ENCODE measurements at places on chromosomes 6 and 20.

GRCh38 chr6:56541741-56542360 lies 100.8 kb downstream of the DST start:
- no peak for DNase-seq

DNA sequence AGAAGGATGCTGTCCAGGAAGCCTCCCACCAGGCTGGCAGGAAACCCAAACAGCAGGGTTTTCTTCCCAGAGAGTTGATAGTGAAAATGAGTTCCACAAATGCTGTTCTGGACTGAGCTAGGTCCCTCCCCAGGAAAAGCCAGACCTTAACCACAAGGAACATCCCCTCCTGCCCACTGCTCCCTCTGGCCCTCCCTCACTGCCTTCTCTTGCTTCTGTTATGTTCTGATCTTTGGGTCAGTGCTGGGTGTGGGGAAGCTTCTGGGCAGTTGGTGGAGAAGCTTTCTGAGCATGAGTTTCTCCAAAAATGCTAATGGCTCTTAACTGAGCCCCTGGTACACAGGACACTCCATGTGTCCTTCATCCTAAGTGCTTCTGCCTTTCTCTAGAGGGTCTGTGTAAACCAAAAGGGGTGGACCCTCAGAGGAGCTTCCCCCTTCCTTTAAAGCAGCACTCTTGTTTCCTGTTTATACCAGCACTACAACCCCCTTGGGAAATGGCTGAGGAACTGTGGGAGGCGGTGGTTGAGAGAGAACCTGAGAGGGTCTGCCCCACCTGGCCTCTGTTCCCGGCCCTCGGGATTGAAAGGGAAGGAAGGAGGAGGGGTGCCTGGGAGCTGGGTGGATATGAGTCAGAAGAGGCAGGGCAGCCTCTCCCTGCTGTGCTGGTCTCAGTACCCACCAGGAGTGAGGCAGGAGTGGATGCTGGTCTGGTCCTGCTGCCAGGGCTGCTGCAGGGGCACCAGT lies 42.0 kb downstream of the CDS2 start:
- DNase-seq = peak; percentile 41

GRCh38 chr6:43771858-43772680 lies 2.1 kb downstream of the VEGFA start:
- no peak for DNase-seq

DNA sequence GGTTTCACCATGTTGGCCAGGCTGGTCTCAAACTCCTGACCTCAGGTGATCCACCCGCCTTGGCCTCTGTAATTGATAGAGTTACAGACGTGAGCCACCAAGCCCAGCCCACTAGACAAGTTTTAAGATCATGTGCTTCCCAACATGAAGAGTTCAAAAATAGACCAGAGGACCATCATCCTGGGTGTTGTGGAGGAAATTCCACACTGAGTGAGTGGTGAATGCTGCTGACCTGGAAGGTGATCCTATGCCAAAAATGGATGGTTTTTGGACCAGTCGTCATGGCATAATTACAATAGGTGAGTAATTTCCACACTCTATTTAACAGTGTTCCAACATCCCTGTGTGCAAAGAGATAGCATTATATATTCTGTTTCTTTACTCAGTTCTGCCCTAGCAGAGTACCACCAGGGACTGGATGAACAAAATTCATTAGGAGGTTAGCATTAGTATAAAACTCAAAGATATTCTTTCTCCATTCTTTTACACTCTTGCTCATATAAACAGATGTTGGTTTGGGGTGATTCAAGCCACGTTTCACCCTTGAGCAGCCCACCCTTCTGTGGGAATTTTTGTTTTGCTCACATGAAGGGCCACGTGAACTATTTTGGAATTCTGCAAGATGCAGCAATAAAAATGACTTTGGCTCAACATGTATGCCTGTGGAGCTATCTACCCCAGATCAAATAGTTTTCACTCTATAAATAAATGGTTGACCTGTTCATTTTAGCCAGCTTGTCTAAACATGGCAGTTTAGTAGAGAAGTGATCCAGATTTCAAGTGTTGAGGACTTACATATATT lies 206.2 kb upstream of the TCF21 start:
- no peak for DNase-seq

DNA sequence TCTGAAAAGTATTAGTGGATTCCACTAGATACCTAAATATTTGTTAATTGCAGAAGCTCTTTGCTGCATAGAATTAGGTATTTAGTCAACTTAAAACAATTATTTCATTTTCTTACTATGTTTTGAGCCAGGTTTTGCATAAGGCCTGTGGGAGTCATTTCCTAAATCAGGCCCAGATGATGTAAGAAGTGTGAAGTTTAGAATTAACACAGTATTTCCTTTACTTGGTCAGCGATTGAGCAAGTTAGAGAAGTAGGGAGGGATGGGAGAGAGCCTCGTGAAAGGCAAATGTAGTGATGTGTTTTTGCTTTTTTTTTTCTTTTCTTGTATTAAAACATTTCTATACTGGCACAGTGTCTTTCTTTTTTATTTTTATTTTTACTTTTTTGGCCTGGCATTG lies 711.1 kb downstream of the HDGFL1 start:
- no peak for DNase-seq

Data from RPMI7951 (cell line).